Central memory CD8-positive, alpha-beta T cell (primary cell): ENCODE measurements at places on chromosomes 3 and 15.

GRCh38 chr15:58269455-58270414, 131.6 kb downstream of the AQP9 start:
- no peaks in the 10 kb centered on the region for H3K36me3 ChIP-seq
- peaks cover 12% of the 10 kb centered on the region for H3K4me1 ChIP-seq
- peak overlapping the region; percentile 9 for H3K4me3 ChIP-seq

DNA sequence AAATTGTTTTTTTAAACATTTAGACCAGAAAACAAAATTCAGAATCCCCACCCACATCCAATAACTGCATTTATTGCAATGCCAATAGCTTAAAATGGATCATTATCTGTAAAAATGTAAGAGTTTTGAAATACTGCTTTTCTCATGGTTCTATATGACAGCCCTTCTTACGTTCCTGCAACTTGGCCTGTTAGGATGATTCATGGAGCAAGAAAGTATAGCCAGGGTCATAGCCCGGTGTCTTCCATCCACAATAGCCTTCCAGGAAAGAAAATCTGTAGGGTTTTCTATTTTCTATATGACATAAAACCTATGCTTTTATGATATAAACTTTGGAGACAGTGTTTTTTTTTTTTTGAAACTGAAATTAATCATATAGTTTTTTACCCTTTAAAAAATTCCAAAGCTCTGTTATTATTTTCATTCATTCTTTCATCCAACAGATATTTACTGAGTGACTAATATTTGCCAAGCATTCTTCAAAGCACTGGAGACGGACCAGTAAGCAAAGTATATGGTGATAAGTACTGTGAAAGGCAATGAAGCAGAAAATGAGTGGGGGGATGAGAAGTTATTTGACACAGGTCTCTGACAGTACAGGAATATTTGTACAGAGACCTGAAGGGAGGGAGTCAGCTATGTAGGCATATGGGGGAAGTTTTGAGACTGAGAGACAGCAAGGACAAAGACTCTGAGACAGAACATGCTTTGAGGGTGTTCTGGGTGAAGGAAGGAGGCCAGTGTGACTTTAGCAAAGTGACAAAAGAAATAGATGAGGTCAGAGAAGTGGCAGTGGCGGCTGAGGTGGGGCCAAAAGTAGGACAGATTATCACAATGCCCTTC, 29.0 kb upstream of the SLC2A2 start:
- no peak overlapping the region for H3K27ac ChIP-seq
- no peaks in the 10 kb centered on the region for H3K27me3 ChIP-seq
- no peaks in the 10 kb centered on the region for H3K36me3 ChIP-seq
- no peak overlapping the region for H3K4me3 ChIP-seq
- H3K4me1 ChIP-seq, result no peaks in the 10 kb centered on the region

DNA sequence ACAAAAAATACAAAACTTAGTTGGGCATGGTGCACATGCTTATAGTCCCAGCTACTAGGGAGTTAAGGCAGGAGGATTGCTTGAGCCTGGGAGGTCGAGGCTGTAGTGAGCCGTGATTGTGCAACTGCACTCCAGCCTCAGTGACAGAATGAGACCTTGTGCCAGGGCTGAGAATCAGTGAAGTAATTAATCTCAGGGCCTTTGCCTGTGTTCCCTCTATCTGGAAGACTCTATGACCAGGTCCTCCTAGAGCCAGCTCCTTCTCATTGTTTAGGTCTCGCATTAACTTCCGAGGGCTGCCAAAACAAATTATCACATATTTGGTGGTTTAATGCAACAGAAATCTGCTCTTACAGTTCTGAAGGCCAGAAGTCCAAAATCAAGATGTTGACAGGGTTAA, 41.4 kb upstream of the FLNB start:
- H3K27ac ChIP-seq, result no peak overlapping the region
- no peaks in the 10 kb centered on the region for H3K4me1 ChIP-seq
- peaks cover 2% of the 10 kb centered on the region for H3K36me3 ChIP-seq

DNA sequence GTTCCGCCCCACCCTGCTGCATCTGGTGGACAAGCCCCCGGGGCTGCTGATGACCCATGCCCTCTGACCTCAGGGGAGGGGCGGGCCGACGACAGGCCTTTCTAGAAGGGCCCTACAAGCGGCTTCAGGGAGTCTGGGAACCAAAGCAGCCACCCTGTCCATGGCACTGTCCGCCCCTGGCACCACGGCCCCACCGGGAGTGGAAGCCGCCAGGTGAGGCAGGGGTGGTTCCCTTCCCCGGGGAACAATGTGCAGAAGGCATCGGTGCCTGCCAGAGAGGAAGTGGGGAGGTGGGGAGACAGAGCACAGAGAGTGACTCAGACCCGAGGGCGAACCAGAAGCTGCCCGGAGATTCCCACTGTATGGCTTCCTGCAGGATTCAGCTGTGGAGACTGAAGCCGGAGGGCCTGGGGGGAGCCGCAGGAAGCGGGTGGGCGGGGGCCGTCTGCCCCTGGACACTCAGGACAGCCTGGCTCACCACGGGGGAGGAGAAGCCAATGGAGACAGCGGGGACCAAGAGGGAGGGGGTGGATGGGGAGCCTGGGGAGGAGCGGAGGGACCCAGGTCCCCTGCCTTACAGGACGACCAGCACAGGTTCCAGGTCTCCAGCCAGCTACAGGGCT, 134.0 kb downstream of the TPRA1 start:
- no peaks in the 10 kb centered on the region for H3K36me3 ChIP-seq
- H3K27ac ChIP-seq, result no peak overlapping the region

- no peaks in the 10 kb centered on the region for H3K4me1 ChIP-seq
- H3K27ac ChIP-seq, result no peak overlapping the region
- DNase-seq, result no peak
- H3K27me3 ChIP-seq, result no peaks in the 10 kb centered on the region
- H3K4me3 ChIP-seq, result no peak overlapping the region
Observed at GRCh38 chr3:154728285-154728684, 298.3 kb upstream of the GPR149 start.

- H3K27ac ChIP-seq, result no peak overlapping the region
- no peak overlapping the region for H3K4me3 ChIP-seq
- no peaks in the 10 kb centered on the region for H3K4me1 ChIP-seq
- peaks cover 16% of the 10 kb centered on the region for H3K27me3 ChIP-seq
- no peak for DNase-seq
- no peaks in the 10 kb centered on the region for H3K36me3 ChIP-seq
Observed at GRCh38 chr3:87359826-87360225, 83.4 kb upstream of the POU1F1 start.

- H3K27me3 ChIP-seq, result no peaks in the 10 kb centered on the region
- H3K36me3 ChIP-seq, result peaks cover 13% of the 10 kb centered on the region
- H3K27ac ChIP-seq, result no peak overlapping the region
- H3K4me3 ChIP-seq, result no peak overlapping the region
- H3K4me1 ChIP-seq, result peaks cover 11% of the 10 kb centered on the region
- DNase-seq, result no peak
Observed at GRCh38 chr15:30650012-30650929, 24.3 kb downstream of the ARHGAP11B start.

DNA sequence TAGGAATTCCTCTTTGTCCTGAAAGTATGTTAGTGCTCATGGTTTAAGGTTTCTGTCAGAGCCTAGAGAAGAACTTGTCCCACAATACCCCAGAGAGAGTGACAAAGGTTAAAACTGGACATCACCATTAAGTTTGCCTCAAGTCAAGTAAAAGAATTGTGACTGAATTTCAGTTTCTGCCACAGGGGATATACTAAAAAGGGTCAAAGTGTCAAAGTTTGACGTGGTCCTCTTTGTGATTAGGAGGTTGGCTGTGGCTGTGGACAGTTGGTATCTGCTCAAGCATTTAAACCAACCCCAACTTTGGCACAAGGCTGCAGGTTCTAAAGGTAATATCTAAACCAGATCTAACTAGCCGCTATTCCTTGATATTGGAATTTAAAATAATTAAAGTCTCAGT, 26.1 kb downstream of the FMN1 start:
- peaks cover 26% of the 10 kb centered on the region for H3K27me3 ChIP-seq
- H3K36me3 ChIP-seq, result no peaks in the 10 kb centered on the region
- H3K27ac ChIP-seq, result no peak overlapping the region
- H3K4me1 ChIP-seq, result no peaks in the 10 kb centered on the region
- no peak overlapping the region for H3K4me3 ChIP-seq

DNA sequence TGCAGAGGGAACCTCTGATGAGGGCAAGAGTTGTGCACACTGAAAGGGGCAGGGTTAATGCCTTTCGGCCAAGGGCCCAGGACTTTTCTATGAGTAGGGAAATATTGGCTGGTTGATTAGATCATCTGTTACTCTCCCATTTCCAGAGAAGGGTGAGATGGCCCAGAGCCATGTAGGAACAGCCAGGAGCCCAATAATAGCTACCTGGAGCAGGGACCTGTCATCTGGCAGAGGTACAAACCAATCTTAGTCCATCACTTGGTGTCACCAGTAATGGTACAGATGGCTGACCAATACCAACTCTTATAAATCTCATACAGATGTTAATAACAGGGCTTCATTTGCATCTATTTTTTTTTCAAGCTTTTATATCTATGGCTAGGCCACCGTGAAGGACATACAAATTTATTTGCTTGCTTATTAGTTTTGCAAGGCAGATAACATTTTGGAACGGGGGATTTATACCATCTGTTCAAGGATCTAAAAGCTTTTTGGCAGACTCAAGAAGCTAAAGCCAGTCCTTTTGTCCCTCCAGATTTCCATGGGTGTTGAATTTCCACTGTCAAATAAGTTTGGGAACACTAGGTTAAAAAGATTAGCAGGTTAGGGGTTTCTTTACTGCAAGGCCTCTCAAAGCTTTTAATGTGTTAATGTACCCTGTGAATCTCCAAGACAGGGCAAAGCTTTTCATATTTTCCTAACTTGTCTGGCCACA, 79.3 kb downstream of the TNIK start:
- no peaks in the 10 kb centered on the region for H3K27me3 ChIP-seq
- peaks cover 64% of the 10 kb centered on the region for H3K4me1 ChIP-seq
- no peak for DNase-seq
- H3K36me3 ChIP-seq, result peaks cover 5% of the 10 kb centered on the region
- H3K27ac ChIP-seq, result no peak overlapping the region

- no peak for DNase-seq
- H3K27me3 ChIP-seq, result peaks cover 35% of the 10 kb centered on the region
- no peaks in the 10 kb centered on the region for H3K36me3 ChIP-seq
- peaks cover 7% of the 10 kb centered on the region for H3K4me1 ChIP-seq
Observed at GRCh38 chr3:126523745-126524428, at the start of gene CHST13. Gene CHST13 (plus strand): TSS chr3:126524155. CDS start chr3:126524333, 178 bp downstream.
